Vagina (tissue), 2 donors: ENCODE measurements at places on chromosomes 6 and 20.

- no peak for DNase-seq
Observed at GRCh38 chr20:15875446-15875845, 697.8 kb downstream of the KIF16B start.

- DNase-seq = no peak
Observed at GRCh38 chr20:56860413-56860812, 231.3 kb downstream of the TFAP2C start.

DNA sequence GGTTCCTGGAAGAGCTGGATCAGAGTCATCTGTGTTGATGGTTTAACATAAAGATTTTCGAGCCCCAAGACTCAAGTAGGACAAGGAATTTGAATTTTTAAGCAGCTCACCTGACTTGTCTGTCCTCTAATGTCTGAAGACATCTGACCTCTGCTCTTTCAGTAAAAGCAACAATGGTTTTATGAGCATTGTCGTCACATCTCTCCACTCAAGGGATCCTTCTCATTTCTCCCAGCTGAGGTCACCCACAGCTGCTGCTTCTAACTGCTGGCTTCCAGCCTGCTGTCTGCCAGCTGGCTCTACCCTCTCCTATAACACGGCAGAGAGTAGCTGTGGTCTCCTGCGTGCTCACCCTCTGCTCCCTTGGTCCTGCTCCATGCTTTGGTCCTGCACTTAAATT is 24.7 kb upstream of the HDAC2 start:
- no peak for DNase-seq

DNA sequence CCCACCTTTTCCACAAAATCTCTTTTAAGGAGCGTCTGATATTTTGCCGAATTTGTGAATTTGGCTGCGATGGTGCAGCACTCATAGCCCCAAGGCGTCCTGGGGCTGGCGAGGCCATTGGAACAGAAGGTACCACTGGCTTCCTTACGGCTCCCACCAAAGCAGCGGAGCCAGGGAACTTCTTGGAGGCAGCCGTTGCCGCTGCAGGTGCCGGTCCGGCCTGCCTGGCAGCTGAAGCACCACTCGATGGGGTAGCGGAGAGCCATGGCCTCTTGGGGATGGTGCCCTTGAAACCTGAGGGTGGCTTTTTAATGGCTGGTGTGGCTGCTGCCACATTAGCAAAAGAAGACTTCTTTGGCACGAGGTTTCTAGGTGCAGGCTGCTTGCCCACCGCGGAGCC is 29.8 kb downstream of the DIDO1 start:
- DNase-seq = no peak

- no peak for DNase-seq
Observed at GRCh38 chr6:143253586-143253985, 192.9 kb downstream of the AIG1 start.

- DNase-seq = no peak
Observed at GRCh38 chr6:24923885-24924401, 11.8 kb downstream of the RIPOR2 start.

GRCh38 chr6:166626177-166627032 is 646 bp downstream of the RPS6KA2 start:
- DNase-seq = peak; percentile 82

GRCh38 chr6:3542032-3542640 is 85.3 kb upstream of the SLC22A23 start:
- DNase-seq = no peak

DNA sequence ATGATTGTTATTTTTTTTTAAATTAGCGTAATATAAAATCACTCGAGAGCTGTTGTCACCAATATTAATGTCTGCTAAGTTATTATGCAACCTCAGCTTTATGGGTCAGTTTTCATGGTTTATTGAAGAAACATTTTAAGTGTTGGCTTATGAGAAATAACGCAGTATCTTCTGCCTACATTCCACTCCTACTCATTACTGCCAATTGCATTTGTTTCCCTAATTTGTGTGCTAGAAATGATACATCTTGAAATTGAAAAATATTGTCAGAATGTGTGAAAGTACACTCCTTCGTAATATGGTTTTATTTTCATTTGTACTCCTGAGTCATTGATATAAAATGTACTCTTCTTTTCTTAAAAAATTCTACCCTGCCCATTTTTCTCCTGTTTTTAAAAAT is 333.3 kb upstream of the HSF2 start:
- no peak for DNase-seq

DNA sequence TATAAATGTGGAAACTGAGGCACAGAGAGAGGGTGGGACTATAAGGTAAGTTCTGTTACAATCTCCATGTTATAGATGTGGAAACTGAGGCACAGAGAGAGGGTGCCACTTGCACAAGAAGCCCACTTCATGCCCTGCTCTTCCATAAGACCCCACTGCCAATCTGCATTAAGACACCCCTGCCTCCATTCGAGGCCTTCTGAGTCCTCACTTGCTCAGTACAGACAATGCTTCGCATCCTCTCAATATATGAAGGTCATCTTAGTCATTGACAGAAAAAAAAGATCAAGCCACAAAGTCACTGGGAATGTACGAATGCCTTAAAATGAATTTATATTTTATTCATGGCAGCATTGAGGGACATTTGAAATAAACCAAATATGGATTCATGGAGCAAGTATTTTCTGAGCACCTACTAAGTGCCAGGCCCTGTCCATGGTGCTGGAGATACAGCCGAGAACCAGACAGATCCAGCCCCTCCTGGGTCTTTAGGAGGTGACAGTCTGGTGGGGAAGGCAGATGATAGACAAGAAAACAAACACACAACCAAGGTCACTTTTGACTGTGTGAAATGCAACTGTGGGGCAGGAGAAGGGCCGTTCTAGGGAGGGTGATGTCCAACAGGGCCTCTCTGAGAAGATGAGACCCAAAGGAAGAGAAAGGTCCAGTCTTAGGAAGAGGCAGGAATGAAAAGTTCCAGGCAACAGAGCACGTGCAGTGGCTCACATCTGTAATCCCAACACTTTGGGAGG is 92.5 kb upstream of the PTPN1 start:
- DNase-seq = no peak

- no peak for DNase-seq
Observed at GRCh38 chr20:46358346-46359058, 47.9 kb downstream of the ELMO2 start.

- DNase-seq = no peak
Observed at GRCh38 chr6:154236646-154237301, 119.8 kb downstream of the IPCEF1 start.

GRCh38 chr6:152142105-152142504 is 334.6 kb downstream of the ESR1 start:
- DNase-seq = no peak

GRCh38 chr6:142550310-142551063 is 248.7 kb downstream of the ADGRG6 start:
- DNase-seq = no peak

- DNase-seq = no peak
Observed at GRCh38 chr6:36703982-36704381, 6.4 kb downstream of the RAB44 start.

DNA sequence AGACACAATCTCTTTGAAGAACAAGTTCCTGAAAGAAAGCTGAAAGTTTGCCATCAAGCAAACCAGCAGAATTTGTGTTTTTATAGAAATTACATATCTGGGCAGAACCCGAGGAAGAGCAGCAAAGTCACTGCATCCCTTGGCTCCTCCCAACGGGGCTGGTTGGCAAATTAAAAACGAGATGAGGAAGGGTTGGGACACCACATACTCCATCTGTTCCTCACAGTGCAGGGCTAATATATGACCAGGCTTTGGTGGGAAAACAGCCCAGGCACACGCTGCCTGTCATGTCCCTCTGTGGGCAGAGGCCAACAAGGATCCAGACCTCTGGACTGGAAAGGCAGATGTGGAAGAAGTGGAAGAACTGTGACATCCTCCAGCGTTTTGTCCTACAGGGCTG is 607.3 kb downstream of the CDH26 start:
- no peak for DNase-seq

DNA sequence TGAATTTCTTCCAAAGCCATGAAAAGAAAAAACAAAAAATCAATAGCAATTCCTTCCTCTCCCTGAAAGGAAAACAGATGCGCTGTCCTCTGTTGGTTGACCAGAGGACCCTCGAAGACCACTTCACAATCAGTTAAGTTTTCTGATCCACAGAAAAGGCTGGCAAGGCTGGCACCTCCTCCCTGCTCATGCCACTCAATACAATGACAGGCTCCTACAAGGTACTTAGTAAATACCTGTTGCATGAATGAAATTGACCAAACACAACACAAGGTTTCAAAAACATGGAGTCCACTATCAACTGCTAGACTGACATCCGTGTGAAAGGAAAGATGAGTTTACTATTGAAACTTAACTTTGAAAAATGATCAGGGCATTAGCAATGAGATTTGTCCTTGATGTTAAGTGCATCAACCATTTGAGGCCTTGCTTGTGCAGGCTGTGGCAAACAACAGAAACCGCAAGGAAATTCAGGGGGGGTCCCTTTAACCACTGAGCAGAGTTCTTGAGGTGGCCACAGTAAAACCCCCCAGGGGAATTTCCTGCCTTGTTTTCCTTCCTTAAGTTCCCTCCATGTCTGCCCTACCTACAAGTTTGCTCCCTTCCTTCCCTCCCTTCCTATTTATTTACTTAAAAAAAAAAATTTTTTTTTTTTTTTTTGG is 27.9 kb upstream of the RTF2 start:
- DNase-seq = no peak

DNA sequence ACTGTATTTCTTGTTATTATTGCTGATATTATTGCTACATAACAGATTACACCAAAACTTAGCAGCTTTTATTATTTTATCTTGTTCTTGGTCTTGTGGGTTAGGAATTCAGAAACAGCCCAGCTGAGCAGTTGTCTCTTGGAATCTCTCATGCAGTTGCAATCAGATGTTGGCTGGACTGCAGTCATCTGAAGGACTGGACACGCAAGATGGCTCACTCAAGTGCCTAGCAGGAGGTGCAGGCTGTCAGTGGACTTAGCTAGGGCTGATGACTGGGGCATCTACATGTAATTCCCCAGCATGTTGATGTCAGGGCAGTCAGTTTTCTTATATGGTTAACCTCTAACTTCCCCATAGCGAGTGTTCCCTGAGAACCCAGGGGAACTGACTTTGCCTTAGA is 128.6 kb upstream of the PLCB4 start:
- no peak for DNase-seq

- DNase-seq = no peak
Observed at GRCh38 chr6:52209770-52210169, 23.6 kb downstream of the IL17A start.

- no peak for DNase-seq
Observed at GRCh38 chr6:44708208-44708607, 320.7 kb downstream of the CDC5L start.

GRCh38 chr6:30768634-30769087 is 24.3 kb upstream of the IER3 start:
- no peak for DNase-seq

- DNase-seq = no peak
Observed at GRCh38 chr6:122651031-122651430, 40.8 kb downstream of the PKIB start.

DNA sequence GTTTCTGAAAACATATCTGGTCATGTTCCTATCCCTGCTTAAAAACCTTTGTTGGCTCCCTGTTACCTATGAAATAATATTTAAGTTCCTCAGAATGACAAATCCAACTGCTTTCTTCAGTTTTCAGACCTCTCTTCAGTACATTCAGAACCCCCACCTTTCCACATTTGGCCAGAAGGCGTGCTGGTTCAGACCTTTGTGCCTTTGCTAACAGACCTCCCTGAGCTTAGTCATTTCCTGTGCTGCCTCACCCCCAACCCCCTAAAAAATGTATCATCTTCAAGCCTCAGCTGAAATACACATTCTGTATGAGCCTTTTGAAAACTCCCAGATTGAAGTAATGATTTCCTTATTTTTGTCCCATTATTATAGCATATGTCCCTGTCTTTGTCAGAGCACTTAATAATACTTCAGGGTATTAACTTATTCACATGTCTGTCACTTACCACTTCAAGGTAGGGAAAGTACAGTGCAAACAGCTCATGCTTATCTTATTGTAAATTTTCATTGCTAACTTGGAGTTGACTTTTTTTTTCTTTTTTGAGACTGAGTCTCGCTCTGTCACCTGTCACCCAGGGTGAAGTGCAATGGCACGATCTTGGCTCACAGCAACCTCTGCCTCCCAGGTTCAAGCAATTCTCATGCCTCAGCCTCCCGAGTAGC is 19.7 kb downstream of the FAM217A start:
- no peak for DNase-seq

DNA sequence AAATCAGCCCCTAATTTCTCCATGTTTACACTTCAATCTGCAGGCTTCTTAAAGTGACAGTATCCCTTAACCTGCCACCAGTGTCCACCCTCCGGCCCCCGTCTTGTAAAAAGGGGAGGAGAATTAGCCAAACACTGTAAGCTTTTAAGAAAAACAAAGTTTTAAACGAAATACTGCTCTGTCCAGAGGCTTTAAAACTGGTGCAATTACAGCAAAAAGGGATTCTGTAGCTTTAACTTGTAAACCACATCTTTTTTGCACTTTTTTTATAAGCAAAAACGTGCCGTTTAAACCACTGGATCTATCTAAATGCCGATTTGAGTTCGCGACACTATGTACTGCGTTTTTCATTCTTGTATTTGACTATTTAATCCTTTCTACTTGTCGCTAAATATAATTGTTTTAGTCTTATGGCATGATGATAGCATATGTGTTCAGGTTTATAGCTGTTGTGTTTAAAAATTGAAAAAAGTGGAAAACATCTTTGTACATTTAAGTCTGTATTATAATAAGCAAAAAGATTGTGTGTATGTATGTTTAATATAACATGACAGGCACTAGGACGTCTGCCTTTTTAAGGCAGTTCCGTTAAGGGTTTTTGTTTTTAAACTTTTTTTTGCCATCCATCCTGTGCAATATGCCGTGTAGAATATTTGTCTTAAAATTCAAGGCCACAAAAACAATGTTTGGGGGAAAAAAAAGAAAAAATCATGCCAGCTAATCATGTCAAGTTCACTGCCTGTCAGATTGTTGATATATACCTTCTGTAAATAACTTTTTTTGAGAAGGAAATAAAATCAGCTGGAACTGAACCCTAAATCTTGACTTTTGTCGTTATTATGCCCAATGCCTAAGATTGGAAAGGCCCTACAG is 4.5 kb downstream of the SOX4 start:
- no peak for DNase-seq

DNA sequence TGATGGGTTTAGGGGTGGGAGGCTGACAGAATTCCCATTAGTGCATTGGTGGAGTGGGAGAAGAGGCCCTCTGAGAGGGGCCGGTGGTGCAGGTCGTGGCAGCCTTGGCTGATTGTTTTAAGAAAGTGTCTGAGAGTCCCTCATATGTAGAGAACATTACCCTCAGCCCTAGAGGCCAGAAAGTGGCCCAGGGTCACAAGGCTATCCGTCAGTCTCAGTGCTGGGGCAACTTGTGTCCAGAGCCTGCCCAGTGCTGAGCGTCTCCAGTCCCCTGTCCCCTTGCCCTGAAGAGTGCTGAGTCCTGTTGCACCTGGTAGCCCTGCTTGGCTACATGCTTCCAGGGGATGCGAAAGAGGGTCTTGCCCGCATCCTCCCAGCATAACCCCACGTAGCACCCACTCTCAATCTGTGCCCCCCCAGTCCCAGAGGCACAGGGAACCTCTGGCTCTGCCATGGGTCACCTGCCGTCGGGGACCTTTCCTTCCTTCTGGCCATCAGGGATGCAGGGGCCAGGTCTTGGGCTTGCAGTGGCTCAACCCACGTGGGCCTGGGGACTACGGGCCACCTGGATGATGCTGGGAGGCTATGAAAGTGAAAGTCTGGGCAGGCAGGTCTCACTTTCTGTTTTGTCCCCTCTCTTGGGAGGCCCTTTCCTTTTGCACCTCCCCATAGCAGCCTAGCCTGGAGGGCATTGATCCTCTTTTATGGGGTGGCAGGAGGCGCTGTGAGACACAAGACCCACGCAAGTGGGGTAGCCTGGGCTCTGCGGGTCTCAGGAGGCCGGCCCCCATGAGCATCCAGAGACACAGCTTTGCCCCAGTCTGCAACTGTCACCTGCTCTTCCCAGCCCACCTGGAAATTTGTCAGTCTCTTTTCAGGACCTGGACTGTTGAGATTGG is 12.2 kb downstream of the DUSP15 start:
- no peak for DNase-seq
